ENCODE measurements at places on chromosomes 16 and 17.

GRCh38 chr17:74356646-74357465 lies 4.8 kb downstream of the BTBD17 start:
- no peak for DNase-seq

GRCh38 chr16:21197112-21197511 lies 14.3 kb downstream of the ZP2 start:
- DNase-seq: no peak

DNA sequence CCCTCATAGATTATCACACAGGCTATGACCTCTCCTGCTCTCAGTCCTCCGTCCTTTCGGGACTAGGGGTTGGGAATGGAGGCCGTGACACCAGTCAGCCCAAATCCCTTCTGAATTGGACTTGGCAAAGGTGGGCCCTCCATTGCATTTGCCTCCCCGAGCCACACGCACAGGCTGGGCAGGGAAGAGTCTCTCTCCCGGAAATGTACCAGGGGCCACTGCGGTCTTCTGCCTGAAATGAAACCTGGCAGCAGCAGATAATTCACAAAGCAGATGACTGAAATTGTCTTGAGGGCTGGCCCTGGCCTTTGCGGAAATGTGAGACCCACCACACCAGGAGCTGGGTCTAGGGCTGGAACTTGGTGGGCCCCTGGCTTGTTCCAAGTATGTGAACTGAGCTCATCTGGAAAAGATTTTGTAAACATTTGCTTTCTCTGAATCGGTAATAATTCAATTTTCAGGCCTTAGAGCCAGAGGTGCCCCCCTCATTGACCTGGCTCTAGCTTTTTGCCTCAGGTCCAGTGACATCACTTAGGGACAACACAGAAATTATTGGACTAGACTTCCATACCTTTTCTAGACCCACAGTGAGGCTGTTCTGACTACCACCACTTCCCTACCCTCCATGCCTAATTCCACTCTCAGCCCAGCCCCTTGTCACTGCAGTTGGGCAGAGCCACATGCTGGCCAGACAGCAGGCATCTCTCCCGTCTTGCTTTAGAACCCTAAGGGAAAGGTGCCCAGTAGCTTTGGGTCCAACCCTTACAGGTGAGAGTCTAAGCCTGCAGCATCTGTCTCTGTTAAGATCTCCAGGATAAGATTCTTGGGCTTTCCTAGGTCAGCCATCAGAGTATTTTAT lies 75.2 kb downstream of the CCDC182 start:
- peak; percentile 11 for DNase-seq

DNA sequence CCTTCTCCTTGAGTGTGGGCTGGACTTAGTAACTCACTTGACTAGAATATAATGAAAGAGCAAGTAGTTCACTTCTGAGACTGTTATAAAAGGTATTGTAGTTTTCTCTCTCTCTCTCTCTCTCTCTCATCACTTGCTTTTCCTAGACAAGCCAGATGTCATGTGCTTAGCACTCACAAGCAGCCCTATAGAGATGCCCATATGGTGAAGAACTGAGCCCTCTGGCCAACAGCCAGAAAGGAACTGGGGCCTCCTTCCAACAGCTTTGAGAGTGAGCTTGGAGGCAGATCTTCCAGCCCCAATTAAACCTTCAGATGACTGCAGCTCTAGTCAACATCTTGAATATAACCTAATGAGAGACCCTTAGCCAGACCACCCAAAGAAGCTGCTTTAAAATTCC lies 440.5 kb downstream of the GRIN2A start:
- no peak for DNase-seq

- DNase-seq: no peak
Observed at GRCh38 chr16:4795828-4796572, 831 bp downstream of the SMIM22 start.

DNA sequence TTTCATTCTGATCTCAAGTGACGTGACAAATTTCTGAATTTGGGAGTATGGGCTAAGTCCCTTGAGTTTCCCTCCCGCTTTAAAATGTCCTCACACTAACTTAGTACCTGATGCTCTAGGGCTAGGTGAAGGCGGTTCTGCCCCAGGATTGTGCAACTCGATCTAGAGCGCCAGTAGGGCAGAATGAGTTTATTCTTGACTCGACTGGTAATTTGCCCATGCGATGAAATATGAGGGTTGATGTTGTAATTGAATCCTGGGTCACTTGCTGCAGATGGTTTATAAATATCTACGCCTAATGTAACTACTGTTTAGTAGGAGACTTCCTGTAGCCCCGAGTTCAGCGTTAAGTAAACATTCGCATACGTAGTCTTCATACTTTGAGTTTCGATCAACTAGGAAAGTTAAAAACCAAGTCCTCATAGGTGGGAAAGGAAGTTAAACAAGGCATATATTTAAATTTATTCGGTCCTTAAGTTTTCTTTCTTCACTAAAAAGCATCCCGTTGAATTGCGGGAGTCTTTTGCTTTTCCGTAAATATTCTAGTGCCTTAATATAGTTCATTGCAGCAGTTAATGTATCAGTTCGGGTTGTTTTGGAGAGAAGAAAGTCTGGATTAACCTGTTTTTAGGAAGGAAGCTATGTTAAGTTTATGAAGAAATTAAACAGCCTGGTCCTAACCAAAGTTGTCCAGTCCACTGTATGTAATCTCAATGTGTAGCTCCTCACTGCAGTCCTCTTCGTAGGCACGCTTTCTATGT lies 1.6 kb downstream of the CTCF start:
- DNase-seq: no peak

DNA sequence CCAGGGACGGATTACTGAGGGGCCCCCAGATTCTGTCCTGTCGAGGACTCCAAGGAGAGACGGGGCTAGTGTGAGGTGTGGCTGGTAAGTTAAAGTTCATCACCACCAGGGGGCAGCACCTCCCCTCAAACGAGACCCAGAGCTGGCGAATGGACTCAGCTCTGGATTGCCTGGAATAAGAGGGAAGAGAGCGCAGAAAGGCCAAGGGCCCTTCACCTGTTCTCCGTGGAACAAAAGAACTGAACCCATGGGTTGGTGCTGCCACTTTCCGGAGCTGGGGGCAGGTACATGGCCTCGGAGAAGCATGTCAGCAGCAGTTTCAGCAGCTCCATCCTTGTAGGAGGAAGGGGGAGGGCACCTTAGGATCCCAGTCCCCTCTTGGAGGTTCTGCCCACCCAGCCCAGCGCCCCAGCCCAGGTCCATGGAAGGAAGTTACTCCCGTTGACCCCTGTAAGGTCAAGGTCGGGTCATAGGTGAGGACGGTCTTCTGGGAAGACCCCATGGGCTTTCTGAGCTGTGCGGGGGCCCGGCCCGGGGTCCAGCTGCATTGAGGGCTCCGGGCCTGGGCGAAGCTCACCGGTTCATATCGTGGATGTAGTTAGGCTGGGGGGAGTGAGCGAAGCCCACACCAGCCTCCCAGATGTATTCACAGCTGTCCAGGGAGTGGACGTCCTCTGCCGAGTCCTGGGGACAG lies 10.8 kb downstream of the HID1 start:
- DNase-seq: peak; percentile 93

GRCh38 chr17:8621585-8621984 lies 8.9 kb downstream of the MYH10 start:
- no peak for DNase-seq

DNA sequence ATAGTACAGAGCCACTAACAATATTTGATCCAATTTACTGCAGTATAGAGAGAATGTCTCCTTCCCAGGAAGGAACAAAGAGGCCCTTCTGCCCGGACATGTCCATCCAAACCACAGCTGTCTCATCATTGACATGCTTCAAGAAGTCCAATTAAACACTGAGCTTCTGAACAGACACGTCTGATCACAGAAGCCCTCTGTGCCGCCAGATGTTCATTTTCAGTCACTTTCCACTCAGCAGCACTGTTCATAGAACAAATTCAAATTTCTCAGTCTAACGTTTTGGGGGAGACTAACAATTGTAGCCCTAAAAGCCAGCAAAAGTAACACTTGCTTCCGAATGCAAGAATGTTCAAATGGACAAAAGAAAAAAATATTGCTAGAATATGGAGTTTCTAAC lies 15.3 kb downstream of the ZC3H7A start:
- DNase-seq: no peak
